ENCODE measurements at places on chromosomes 2 and 18. TPM values are rescaled to one million over a fixed set of nuclear protein-coding genes. Genes with fewer than 3 reads are reported as not detected.
A peak's percentile ranks its signal among the peaks of the same experiment; 100 is the strongest.

GRCh38 chr2:144479138-144479537, 40.8 kb downstream of the ZEB2 start:
- DNase-seq = no peak

GRCh38 chr2:168679081-168679480, 123.4 kb upstream of the NOSTRIN start:
- no peak for DNase-seq

- no peak for DNase-seq
Measured at GRCh38 chr2:2253172-2254016, 77.7 kb downstream of the MYT1L start.

The CXCR1 gene
- 0.11 TPM for polyA plus RNA-seq

DNA sequence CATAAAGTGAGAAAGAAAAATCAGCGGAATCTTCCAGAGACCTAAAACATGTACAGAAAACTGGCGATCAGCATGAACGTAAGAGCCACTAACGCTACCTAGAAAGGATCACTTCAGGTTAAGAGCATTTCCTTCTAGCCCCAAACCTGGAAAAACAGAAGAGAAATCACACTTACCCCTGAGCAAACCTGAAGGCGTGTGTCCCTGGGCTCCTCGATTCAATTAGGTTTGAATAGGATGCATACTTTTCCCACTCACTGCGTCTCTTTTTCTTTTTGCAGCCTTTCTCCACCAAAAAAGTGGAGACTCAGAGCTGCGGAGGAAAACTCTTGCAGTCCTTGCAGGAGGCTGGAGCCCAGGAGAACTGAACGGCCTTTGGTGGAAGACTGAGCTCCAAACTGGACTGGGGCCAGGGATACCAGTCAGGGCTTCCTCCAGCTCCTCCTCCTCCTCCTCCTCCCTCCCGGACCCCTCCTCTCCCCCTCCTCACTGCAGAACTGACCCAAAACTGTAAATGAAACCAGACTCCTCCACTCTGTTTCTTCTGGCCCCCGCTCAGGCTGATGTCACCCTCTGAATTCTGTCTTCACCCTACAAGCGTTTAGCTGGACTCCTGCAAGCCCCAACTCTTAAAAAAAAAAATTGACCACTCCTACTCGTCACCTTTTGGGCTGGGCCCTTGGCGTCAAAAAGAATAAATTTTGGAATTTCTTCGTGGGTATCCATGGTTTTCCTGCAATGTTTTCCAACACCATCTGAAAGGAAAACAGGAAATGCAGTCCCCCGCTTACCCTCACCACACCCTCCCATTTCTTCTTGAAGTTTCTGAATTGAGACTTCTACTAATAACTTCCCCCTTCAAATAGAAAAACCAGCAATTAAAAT, at the start of gene COL6A3:
COL6A3 (minus strand) TSS at position 388 of the 885 bp plus-strand sequence. CDS start 17,347 bp downstream, outside the sequence.
- peak; percentile 97 for DNase-seq

The CLIP4 gene
- polyA plus RNA-seq = 11.3 TPM

The CTNNA2 gene
- polyA plus RNA-seq = 0.98 TPM

DNA sequence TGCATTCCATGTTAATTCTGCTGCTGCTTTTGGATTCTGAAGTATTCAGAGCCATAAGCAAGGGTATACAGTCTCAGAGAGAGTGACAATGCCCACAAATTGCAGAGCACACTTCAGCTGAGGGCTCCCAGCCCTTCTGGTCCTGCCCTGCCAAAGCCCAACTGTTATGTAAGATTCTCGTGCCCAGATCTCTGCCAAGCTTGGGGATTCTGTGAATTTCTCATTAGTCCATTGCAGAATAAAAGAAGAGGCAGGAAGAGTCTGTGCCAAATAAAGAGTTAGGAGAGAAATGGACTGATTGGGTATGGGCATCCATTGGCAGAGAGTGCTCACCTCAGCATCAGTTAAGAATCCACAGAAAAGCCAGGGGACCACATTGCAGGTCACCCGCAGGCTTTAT, 112.0 kb upstream of the PNPT1 start:
- DNase-seq = no peak

GRCh38 chr2:53442783-53443182, 324.8 kb upstream of the CHAC2 start:
- DNase-seq = no peak

- no peak for DNase-seq
Measured at GRCh38 chr2:26767894-26768487, 3.9 kb downstream of the SLC35F6 start.

The GRHL1 gene
- 4.3 TPM for polyA plus RNA-seq

- DNase-seq = peak; percentile 94
Measured at GRCh38 chr2:200065477-200065876, 110.1 kb downstream of the MAIP1 start.

The HOXD12 gene
- polyA plus RNA-seq = not detected

The POMC gene
- 3.7 TPM for polyA plus RNA-seq

- no peak for DNase-seq
Measured at GRCh38 chr2:128809880-128810279, 491.2 kb upstream of the HS6ST1 start.

DNA sequence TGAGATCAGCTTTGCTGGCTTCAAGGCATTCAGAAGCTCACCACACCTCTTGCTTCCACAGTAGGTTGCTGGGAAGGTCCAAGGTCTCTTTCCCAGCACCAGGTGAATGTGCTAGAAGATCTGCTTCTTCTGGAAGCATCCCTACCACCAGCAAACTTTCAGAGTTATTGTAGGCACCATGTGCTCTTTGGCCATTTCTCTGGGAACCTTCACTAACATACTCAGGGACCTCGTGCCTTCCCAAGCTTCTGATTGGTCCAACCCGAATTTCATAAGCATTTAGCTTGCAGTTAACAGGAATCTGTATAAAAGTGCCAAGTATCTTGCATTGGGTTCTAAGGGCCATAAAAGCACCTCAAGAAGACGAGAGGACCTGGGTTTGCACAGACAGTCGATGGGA, 86.5 kb upstream of the ARL4C start:
- DNase-seq = no peak

DNA sequence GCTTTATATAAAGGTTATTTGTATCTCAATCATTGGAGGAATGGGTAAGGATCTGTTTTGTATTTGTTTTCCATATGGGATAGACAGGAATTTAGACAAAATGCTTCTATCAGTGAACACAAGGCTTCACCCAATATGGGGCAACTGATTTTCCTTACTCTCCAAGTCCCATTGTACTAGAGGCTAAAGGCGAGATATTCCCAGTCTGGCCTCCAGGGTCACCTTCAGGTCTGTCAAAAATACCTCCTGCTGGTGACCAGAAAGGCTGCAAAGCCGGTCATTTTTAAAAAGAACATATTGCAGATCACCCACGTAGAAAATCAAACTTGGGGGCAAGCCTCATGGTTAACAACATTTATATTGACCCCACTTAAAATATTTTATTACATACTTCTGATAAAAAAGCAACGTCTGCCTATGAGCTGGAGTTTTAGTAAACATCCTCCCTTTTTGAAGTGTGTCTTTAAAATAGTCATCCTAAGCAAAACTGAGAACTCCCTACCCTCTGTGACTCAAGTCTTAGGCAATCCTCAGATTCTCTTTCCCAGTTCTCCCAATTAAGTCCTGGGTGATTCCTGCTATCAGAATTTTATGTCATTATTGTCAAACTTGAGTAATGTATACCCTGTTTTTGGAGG, 276.6 kb downstream of the MREG start:
- no peak for DNase-seq

The COL3A1 gene
- polyA plus RNA-seq = 6,172 TPM

DNA sequence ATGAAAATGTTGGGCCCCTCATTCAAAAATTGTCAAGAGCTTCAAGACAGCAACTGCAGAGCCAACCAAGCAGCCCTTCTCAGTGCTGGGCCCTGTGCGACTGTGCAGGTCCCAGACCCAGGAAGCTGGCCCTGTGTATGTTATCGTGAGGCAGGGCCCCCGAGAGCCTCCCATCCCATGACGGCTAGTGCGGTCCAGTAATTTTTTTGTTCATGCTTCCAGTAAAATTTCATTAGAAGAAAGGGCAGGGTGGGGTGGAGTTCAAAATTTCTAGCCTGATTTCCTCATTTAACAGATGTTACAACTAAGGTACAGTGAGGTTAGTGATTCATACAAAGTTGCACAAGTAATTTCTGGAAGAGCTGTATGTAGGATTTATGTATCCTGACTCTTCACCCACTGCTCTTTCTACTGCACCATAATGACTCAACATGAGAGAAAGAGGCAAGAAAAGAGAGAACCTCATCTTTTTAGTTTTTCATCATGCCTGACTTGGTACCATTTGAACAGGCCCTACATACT, 105.5 kb downstream of the ZEB2 start:
- no peak for DNase-seq

DNA sequence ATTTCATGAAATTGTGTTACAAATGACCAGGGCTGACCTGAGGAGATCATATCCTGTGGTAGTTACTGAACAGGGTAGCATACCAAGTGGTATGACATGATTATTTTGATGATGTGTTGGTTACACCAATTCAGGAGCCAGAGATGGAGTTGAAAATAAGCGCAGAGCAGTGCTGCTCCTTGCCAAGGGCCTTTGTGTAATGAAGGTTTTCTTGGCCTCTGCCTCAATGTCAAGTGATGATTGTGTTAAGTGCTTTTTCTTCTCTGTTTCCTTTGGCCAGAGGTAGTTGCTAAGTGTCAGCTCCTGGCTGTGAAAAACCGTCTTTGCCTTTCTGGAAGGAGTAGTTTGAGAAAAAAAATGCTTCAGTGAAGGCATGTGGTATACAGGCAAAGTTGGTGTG, 131.2 kb downstream of the CERS6 start:
- DNase-seq = no peak

DNA sequence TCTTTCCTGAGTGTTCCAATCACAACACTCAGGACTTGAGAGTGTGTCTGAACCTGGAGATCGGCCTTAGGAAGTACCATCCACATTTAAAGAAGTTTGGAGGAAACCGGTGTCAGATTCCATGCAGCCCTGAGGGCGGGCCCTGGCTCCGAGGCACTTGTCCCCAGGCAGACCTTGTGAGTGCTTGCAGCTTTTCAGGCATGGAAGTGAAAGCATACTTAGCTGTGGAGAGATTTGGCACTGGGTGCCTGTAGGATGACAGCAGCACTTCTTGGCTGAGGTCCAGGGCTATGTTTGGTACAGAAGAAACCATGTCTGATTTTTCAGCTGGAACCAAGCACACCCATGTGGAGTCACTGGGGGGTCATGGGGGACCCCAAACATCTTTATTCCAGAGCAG, 230.8 kb downstream of the SEPTIN10 start:
- DNase-seq = peak; percentile 87

The EIPR1 gene
- 22.8 TPM for polyA plus RNA-seq

- no peak for DNase-seq
Measured at GRCh38 chr2:9003366-9003615, 193 bp downstream of the MBOAT2 start.

DNA sequence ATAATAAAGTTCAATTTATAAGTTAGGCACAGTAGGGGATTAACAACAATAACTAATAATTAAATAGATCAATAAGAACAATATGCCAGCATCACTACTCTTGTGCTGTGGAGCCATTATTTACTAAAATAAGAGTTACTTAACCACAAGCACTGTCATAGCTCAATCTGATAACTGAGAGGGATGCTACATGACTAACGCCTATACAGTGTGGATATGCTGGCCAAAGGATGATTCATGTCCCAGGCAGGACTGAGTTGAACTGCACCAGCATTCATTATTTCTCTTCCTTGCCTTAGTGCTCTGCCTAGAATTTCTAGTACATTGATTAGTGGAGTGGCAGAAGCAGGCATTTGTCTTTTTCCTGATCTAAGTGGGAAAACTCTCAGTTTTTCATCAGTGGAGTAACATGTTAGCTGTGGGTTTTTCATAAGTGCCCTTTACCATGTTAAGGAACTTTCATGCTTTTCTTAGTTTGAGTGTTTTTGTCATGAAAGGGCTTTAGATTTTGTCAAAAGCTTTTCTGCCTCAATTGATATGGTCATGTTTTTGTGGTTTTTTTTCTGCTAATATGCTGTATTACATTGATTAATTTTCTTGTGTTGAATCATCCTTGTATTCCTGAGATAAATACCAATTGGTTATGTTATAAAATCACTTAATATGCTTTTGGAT, 21.7 kb downstream of the KIAA1328 start:
- DNase-seq = no peak

- no peak for DNase-seq
Measured at GRCh38 chr2:194260185-194260584, 1396.8 kb upstream of the SLC39A10 start.

The CTAGE1 gene
- polyA plus RNA-seq = not detected

The DOK1 gene
- polyA plus RNA-seq = 6.6 TPM

The HNMT gene
- 18.3 TPM for polyA plus RNA-seq

GRCh38 chr2:82340578-82341053, 2036.1 kb upstream of the LRRTM1 start:
- no peak for DNase-seq

DNA sequence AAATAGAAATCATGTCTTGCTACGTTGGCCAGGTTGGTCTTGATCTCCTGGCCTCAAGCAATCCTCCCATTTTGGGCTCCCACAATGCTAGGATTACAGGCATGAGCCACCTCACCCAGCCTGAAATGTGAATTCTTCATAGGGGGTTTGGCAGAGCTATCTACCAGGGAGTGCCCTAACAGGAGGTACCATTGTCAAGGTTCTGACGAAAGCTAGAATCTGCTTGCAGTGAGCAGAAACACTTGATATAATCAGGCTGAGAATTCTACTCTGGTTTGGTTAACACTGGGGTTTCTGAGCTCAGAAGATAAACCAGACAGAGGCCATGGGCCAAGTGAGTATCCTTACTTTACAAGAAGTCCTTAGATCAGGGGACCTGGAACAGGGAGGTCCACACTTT, 7.2 kb upstream of the LAMA3 start:
- no peak for DNase-seq

DNA sequence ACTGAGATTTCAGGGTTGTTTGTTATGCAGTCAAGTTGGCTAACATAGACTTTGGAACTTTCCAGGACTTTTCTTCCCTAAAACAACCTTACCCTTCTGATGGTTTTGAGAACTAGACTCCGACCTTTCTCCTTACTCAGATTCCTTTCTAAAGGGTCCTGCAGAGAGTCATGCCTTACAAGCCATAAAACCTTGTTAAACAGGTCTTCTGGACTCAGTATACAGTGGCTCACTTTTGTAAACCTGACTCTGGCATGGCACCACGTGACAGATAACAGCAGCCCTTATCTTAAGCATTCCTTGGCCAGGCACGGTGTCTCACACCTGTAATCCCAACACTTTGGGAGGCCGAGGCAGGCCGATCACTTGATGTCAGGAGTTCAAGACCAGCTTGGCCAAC, 253.2 kb upstream of the RAB6C start:
- no peak for DNase-seq

The GDF7 gene
- polyA plus RNA-seq = 0.44 TPM

The RNU2-63P gene
- not detected for polyA plus RNA-seq

- DNase-seq = no peak
Measured at GRCh38 chr2:26704441-26704977, 12.0 kb downstream of the KCNK3 start.

The EHD3 gene
- polyA plus RNA-seq = 3.2 TPM

GRCh38 chr2:236981701-236982485, 103.8 kb upstream of the COPS8 start:
- no peak for DNase-seq

The KCNJ3 gene
- polyA plus RNA-seq = 0.99 TPM

Data from muscle of leg (tissue), 16 donors.